Effector CD8-positive, alpha-beta T cell (primary cell): ENCODE measurements at places on chromosomes 16 and 17.

GRCh38 chr17:56830726-56831368 is 2.9 kb downstream of the C17orf67 start:
- no peak for DNase-seq

DNA sequence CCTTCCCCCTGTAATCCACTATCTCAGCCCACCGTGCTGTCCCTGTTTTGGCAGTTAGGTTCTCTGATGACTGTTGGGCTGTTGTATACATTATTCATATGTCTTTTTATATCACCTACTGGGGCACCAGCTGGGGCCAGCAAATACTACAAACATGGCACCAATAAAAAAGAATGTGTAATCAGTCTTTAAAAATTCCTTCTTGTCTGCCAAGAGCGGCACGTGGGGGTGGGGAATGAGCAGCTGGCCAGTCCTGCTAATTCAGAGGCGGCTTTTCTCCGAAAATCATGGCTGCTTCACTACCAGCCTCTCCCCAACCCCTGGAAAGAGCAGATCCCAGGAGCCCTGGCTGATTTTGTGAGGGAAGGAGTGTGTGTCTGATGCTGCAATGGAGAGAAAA is 77.7 kb upstream of the EEF2KMT start:
- DNase-seq = no peak

DNA sequence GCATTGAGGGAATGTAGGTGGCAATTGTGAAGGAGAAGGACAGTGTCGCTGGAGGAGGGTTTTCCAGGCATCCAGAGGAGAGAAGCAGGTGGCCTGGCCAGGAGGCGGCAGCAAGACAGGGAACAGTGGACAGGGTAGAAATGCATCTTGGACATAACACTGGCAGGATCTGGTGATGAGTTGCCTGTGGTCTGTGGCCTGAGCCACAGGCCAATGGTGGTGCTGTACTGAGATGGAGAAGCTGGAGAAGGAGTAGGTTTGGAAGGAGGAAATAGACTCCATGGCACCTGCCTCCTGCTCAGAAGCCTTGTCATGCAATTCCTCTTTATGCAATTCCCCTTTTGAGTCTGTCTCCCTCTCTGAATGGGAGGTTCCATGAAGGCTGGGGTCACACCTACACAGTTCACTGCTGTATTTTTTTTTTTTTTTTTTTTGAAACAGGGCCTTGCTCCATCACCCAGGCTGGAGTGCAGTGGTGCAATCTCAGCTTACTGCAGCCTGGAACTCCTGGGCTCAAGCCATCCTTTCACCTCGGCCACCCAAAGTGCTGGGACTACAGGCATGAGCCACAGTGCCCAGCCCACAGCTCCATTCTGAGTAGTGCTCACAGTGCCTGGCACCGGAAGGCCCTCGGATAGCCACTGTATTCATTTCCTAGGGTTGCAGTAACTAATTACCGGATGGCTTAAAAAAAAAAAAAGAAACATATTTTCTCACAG is 13.5 kb upstream of the CACNG4 start:
- no peak for DNase-seq

- no peak for DNase-seq
Observed at GRCh38 chr17:29247219-29247618, 560 bp downstream of the CRYBA1 start.

- DNase-seq = no peak
Observed at GRCh38 chr17:14157822-14158221, 78.8 kb downstream of the CDRT15 start.

- no peak for DNase-seq
Observed at GRCh38 chr17:10033959-10034358, 128.9 kb upstream of the RCVRN start.

DNA sequence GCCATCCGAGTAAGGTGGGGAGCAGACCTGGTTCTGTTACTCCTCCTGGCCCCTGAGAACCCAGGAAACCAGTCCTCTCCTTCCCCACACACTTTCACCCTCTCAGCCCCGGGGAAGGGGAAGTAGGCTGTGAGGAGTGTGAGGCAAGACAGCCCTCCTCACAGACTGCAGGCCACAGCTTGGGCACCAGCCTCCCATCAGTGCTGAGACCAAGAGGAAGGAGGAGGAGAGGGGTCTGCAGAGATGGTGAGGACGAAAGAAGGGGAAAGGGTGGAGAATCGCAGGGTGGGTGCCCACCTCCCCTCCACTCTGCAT is 7.0 kb downstream of the G6PC3 start:
- no peak for DNase-seq

- DNase-seq = no peak
Observed at GRCh38 chr16:18816286-18816685, 14.9 kb upstream of the ARL6IP1 start.

GRCh38 chr17:8939496-8940334 is 25.8 kb downstream of the PIK3R5 start:
- DNase-seq = no peak

GRCh38 chr16:991345-991744 is 9.8 kb downstream of the SOX8 start:
- no peak for DNase-seq

- DNase-seq = no peak
Observed at GRCh38 chr16:66227766-66228530, 138.5 kb upstream of the CDH5 start.

GRCh38 chr16:61412562-61412961 is 623.7 kb downstream of the CDH8 start:
- no peak for DNase-seq

GRCh38 chr17:46733837-46734475 is 84.5 kb downstream of the WNT3 start:
- DNase-seq = no peak

GRCh38 chr16:82583422-82583821 is 43.3 kb upstream of the CDH13 start:
- DNase-seq = no peak

- DNase-seq = no peak
Observed at GRCh38 chr16:1709356-1709755, 3.4 kb downstream of the MAPK8IP3 start.

DNA sequence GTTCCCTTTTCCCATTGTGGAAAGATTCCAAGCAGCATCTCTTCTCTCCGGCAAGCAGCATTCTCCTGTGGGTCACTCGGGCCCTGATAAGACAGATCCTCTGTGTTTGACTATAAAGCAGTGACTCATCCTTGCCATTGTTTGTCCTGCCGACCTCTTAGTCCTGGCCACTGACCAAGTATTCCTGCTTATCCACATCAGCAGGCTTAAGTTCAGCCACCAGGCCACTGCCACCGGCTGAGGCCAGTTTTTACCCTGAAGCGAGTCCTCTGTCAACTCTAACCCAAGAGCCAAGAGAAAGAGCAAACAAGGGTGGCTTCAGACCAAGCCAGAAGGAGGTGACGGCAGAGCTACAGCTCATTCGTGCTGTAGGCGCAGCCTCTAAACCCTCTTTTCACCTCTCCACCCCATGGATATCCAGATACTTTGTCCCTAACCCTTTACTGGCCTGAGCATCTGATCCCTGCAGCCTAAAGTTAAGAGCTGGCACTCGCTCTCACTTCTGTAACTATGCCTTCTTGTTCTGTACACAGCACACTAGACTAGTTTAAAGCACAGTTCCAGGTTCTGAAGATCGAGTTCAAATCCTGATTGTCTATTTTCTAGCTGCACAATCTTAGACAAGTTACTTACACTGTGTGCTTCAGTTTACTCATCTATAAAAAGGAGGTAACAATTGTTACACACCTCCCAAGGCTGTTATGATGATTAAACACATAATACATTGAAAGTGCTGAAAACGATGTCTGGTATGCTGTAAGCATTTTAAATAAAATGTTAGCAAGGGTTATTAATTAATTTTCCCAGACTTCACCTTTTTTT is 31.0 kb downstream of the SOX9 start:
- DNase-seq = no peak

GRCh38 chr17:76690596-76691280 is 20.0 kb downstream of the MXRA7 start:
- DNase-seq = no peak

DNA sequence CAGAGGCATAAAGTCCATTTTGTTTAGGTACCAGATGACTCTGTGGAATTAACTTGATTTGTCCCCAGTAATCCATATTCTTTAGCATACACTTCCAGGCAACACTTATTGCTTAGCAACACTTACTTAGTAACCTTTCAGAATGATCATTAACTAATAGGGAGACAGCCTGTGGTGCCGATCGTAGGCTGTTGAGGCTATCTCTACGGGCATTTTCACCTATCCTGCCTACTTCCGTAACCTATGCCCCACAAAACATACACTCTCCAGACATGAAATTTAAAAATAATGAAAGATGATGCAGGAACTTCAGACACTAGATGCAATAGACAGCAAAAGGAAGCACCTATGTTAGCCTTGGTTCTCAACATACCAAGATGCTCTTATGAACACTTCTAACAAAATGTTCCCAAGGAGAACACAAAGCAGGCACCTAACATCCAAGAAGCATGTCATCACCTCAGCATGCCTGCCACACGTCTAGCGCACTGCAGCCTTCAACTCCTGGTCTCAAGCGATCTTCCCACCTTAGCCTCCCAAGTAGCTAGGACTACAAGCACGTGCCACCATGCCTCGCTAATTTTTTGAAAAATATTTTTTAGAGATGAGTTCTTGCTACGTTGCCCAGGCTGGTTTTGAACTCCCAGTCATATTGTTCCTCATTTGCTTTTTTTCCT is 34.5 kb downstream of the HLF start:
- DNase-seq = no peak

GRCh38 chr17:27339836-27340550 is 46.1 kb downstream of the WSB1 start:
- DNase-seq = no peak

DNA sequence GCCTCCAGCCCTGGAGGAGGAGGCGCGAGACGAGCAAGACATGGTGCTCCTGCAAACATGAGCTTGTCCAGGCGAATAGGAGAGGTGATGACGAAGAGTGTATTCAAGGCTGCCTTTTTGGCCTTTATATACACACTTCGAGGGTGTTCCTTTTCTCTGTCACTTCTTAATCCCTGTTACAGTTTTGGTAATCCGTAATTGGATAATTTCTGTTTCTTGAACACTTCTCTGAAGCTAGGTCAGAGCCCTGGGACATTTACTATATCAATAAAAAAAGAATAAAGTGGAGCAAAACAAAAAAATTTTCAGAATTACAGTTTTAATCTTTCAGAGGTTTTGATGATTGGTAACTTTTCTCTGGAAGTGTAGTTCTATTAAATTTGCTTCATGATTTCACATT is at the start of gene KRT24:
TSS of gene KRT24 (minus strand) at position 101 of the 400 bp plus-strand sequence. CDS start at position 42, 59 bp downstream.
- no peak for DNase-seq

DNA sequence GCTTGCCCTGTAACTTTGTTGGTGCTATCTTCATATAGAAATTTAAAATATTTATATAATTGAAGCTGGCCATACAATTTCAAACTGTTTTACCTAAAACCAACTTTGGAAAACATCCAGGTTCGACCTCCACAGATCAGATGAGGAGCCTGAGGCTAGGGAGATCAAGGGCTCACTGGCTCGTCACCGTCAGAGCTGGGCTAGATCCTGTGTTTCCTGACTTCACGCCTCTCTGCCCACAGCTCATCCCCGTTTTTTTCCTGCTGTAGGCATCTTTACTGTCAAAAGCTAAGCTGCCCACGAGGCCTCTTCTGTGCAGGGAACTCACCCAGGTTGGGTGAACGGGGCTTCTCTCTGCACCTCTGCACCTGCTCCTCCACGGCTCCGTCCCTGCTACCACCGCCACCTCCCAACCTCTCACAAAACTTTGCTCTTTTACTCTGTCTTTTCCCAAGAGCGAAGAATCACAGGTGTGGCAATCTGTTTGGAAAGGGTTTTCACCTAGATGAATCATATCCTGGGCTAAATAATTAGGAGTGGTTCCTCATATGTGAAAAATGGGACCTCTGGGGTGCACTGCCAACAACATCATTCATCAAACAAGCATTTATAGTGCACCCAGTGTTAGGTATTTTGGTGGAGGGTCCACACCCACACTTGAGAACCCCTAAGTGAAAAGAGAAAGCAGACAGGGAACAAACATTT is 24.8 kb upstream of the KDM6B start:
- DNase-seq = no peak

- no peak for DNase-seq
Observed at GRCh38 chr17:17940441-17940911, 31.7 kb downstream of the TOM1L2 start.

DNA sequence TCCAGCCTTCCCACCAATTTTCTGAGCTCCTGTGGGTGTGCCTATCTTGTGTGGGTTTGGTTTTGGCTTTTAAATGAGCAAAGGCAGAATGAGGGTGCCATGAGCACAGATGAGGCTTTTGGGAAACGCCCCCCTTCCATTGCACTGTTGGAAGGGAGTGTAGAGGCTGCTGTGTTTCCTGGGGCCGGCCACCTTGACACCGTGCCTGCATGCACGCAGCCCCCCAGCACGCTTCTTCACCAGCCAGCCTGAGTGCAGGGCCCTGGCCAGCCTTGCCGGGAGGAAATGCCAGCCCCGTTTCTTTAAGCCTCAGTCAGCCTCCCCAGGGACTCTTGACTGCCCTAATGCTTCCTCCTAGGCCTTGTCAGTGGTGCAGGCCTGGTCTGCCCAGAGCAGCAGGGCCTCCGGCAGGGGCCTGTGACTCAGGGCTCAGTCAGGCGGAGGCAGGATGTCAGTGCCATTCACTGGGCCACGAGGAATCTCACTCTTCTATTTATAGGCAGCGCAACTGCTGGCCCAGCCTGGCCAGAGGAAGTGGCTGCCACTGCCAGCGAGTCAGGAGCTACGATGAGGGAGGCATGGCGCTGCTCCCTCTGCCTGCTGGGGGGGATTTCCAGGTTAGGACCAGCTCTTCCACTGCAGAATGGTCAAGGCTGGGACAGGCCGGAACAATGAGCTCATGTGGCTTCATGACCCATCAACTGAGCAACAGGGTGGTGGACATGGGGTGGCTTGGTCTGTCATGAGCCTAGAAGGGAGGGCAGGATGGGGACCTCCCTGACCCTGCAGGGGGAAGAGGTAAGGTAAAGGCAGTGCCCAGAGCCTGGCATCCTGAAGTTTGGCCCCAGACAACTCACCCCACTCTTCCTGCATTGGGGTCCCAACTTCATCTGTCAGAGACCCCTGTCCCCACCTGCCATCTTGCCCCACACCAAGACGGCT is 205.2 kb downstream of the RAB11FIP4 start:
- DNase-seq = no peak

- DNase-seq = no peak
Observed at GRCh38 chr17:17403899-17404576, 72.8 kb upstream of the MED9 start.
